Mucosa of gallbladder (tissue), 1 donor: ENCODE measurements at places on chromosomes 11 and 22.

- DNase-seq, result no peak
These were observed 6.3 kb upstream of the OSM start for GRCh38 chr22:30272781-30273601.

DNA sequence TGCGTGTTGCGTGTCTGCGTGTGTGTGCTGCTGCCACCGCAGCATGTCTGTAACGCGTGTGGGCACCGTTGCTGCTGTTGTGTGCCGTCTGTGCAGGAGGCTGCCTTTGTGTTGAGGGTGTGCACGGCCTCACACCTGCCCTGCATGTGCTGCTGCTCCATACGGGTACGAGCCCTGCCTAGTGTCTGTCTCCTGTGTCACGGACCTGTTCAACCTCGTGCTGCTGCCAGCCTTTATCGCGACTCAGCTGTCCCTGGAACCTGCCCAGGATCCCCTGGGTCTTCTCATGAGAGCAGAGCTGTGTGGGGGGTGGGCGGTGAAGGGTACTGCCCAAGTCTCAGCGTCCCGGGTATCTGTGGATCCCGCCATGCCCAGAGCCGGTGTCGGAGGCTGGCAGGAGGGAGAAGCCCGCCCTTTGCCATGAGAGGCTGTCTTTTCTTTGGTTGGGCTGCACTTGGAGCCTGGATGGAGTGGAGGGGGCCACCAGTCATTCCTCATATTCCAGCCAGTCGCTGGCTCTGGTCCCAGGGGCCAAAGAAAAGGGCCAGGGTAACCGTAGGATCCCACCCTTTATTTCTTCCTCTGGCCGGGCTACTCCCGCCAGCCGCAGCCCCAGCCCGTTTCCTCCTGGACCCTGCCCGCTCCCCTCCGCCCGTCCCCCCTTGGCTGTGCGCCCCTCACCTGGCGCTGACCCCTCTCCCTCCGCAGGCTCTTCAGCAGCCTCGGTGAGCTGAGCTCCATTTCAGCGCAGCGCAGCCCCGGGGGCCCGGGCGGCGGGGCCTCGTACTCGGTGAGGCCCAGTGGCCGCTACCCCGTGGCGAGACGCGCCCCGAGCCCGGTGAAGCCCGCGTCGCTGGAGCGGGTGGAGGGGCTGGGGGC is 7.8 kb upstream of the ACR start:
- DNase-seq, result no peak

DNA sequence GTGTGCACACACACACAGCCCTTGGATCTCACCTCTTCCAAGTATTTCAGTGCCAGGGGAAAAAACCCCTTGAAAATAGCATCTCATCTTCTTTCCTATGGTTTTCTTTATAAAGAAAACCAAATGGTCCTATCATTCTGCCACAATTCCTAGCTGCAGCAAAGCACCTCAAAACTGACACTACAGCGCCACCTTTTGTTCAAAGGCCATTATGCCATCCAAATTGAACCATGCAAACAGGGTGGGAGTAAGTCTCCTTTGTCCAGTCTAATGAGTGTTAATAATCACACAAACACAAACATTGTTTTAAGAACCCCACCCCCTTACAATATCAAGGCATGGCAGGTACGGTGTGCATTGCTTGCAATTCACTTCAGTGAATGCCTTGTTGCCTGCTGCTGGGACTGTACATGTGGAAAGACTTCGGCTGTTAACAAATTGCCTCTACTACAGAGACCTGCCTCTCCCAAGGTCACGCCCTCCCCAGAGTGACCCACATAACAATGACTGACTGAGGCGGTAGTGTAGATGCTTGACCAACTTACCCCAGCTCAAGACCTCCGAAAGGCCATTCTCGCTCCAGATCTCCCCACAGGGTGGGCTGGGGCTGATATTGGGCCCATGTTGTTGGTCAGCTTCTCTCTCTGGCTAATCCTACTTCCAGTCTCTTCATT is 31.7 kb downstream of the FAM181B start:
- no peak for DNase-seq

DNA sequence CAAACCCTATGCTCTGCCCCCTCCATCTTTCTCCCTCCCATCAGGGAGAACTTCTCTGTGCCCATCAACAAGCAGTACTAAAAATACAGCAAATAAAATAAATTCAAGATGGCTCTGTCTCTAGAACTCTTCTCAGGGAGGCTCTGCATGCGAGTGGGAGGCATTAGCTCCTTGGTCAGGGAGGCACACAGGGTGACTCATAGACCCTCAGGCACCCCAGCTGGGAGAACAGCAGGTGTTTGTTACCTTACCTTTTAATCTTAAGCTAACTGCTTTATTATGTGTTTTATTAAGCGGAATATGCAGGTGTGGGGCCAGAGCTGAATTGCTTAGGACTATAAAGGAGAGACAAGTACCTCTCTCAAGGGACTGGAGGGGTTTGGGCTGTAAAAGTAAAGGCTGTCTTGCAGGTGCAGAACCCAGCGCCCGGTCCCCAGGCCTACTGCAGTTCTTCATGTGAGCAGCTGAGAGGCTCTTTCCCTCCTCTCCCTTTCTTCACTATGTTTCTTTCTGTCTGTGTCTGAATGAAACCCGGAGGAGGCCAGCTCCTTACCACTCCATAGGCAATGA is 20.8 kb downstream of the CSNK2A3 start:
- no peak for DNase-seq
